ENCODE measurements at places on chromosomes 6 and 20.
A peak's percentile ranks its signal among the peaks of the same experiment; 100 is the strongest.

- no peaks in the 10 kb centered on the region for H3K36me3 ChIP-seq
- no peak overlapping the region for H3K27ac ChIP-seq
- no peak for DNase-seq
- H3K4me3 ChIP-seq: no peak overlapping the region
Observed at GRCh38 chr6:124722141-124722878, 239.9 kb upstream of the RNF217 start.

- no peak overlapping the region for H3K27ac ChIP-seq
- no peak for DNase-seq
- H3K27me3 ChIP-seq: no peaks in the 10 kb centered on the region
- H3K36me3 ChIP-seq: no peaks in the 10 kb centered on the region
Observed at GRCh38 chr6:56746767-56747504, 104.2 kb upstream of the DST start.

DNA sequence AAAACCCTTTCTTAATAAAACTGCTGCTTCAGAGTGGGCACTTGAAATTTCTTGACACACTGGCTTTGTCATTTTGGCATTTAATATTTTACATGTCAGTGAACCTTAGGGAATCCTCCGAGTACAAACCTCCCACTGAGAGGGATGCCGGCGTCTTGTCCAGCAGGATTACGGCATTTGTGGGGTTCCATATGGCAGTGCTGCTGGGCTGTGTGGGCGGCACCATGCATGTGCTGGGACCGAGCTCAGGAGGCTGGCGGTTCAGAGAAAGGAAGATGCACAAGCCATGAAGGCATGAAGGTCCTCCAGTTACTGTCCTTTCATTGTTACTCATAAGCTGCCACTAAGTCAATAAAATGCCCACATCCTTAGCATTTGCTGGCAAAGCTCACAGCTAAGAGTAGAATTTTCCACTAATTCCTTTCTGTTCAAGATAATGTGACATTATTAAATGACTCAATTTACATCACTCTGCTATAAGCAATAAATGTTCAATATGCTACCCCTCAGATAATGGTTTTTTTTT is 61.4 kb downstream of the LY86 start:
- H3K4me1 ChIP-seq: no peaks in the 10 kb centered on the region
- DNase-seq: peak; percentile 9
- no peaks in the 10 kb centered on the region for H3K27me3 ChIP-seq
- H3K36me3 ChIP-seq: no peaks in the 10 kb centered on the region
- no peak overlapping the region for H3K27ac ChIP-seq

GRCh38 chr6:126002755-126003679 is 16.7 kb downstream of the TRMT11 start:
- DNase-seq: no peak
- H3K4me1 ChIP-seq: no peaks in the 10 kb centered on the region
- no peak overlapping the region for H3K4me3 ChIP-seq
- peaks cover 16% of the 10 kb centered on the region for H3K36me3 ChIP-seq

- no peaks in the 10 kb centered on the region for H3K4me1 ChIP-seq
- H3K4me3 ChIP-seq: no peak overlapping the region
- peaks cover 8% of the 10 kb centered on the region for H3K27me3 ChIP-seq
Observed at GRCh38 chr20:45823949-45824835, 2.9 kb downstream of the TNNC2 start.

DNA sequence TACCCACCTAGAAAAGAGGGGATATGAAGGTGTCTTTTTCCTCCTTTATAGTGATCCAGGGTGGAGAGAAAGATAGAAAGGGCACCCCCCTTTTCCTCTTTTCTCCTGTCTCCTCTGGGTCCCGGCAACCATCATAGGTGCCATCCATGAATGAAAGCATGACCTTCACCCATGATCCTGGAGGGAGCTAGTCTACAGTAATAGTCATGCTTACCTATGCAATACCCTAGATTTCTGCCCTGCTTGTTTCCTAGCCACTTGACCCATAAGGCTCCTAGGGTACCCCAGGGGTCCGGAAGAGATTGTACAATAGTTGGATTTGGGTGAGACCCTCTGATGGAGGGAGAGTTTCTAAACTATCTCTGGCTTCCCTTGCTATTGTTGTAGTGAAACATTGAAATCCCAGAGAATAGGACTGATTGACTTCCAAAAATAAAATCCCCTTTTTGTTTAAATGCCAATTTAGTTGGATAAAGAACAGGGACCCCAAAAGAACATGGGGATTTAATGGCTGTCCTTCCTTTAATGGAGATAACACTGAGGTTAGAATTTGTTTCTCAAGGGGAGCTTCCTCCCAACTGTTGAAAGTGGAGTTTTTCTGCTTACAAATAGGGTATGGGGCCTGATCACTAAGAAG is 366.8 kb upstream of the KHDRBS2 start:
- H3K27me3 ChIP-seq: no peaks in the 10 kb centered on the region
- no peak overlapping the region for H3K4me3 ChIP-seq
- H3K36me3 ChIP-seq: no peaks in the 10 kb centered on the region
- no peak overlapping the region for H3K27ac ChIP-seq

DNA sequence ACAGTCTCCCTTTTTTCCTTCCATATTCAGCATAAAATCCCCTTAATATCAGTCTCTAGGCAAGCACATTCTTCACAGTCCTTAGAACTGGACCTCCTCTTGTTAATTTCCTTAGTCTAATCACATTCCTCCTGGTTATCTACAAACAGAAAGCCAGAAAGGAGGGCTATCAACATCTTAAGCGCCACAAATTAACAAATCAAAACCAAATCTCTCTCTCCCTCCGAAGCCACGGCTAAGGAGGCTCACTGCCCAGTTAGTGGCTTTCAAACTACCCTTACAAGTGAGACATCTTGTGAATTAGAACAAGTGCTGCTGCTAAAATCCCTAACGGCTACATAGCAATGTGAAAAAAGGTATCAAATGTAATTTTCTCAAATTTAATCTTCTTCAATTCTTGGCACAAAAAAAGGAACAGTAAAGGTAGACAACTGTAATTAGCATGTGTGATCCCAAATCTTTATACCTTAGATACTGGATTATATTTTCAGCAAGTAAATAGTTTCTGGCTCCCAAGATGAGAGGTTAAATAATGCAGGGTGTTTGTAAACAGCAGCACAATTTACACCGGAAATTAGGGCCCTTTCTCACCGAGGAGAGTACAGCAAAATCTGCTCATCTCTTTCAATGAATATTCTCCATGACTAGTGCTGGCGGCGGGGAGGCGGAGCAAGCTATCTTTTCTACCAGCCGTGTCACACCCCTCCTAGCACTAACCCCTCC is 1.4 kb upstream of the TRIM39 start:
- peak overlapping the region; percentile 72 for H3K4me3 ChIP-seq
- peak overlapping the region; percentile 84 for H3K27ac ChIP-seq
- no peak for DNase-seq
- H3K4me1 ChIP-seq: no peaks in the 10 kb centered on the region

All from kidney (tissue), 22 donors.